Activated CD4-positive, alpha-beta T cell treated with anti-CD3 and anti-CD28 coated beads, Interleukin-2, amount 50 U/mL, for 1 hour (primary cell): ENCODE measurements at places on chromosomes 5 and 9.

DNA sequence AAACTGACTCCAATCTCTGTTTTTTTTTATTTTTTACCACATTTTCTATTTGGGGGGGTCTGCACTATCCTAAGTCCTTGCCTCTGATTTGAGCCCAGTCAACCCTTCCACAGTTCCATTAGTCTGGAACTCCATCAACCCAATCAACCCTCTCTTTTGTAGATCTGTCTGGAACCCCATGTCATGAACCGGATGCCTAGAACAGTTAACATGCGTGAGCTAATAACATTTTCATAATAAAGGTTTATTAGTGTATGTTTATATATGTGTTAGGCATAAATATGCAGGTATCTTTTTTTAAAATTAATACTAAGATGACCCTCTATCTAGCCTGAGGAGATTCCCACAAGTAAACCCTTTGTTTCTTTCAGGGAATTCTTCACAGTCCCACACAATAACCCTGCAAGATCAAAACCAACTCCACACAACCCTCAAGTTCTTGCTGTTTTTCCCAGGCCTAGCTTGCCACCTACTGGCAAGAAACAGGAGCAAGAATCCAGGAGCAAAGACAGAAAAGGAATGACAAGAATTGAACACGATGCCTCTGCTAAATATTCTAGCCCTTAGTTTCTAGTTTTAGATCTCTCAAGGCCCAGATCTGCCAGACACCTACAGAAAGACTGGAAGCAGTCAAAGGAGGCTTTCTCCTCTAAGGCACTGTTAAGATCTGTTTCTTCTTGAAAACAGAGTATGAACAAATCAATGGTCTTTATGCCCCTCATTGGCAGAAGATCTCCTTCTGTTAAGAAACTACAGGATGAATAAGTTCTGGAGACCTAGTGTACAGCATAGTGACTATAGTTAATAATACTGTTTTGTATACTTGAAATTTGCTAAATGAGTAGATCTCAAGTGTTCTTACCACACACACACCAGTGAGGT, 100.4 kb downstream of the TRIM36 start:
- no peak for DNase-seq

DNA sequence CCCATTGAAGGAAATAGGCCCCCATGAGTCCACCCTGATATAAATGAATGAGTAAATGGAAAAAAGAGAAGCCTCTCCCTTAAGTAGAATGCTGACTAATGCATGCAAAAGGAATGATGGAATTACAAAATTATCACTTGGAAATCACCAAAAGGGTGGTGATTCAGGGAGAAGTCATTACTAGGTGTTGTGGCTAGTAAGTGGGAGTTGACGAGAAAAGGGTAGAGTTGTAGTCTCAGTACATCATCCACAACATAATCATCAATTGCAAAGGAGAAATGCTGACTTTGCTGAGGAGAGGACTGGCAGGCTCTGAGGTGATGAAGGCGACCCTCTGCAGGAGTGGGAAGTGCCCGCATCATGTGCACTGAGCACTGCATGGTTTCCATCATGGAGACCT, 201.5 kb upstream of the S1PR3 start:
- DNase-seq = no peak

GRCh38 chr9:113879318-113879717, 3.2 kb downstream of the ZNF618 start:
- DNase-seq = no peak

DNA sequence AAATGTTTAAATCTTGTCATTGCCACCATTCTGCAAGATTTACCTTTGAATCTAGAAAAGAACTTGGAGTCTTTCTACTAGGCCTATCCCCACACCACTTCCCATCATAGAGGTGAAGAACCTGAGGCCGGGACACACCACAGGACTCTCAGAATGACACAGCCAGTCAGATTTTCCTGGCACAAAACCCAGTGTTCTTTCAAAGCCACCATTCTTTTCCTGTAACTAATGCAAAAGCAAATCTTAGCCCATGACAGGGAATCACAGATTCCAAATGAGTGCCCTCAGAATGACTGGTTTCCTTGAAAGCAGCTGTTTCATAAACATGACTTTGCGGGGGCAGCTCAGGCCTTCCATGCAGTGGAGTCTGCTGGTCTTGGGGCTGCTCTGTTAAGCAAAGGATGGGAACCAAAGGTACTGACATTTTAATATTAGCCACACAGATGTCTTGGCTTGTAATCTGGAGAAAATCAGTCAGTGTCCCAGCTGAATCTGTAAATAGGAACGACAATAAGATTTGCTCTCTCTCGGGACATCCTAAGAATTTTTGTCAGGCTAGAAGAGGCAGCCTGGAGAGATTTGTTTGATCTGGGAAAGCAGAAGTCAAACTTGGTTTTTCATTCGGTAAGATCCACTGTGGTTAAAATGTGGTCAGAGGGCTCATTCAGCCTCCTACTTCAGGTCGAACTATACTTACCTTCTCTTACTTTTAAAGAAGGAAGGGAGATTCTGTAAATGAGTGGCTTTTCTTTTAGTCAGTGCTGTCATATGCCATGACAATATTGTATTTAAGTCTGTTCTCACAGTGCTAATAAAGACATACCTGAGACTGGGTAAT, 115.1 kb downstream of the PALM2AKAP2 start:
- no peak for DNase-seq

GRCh38 chr5:167575330-167575729, 716.1 kb upstream of the WWC1 start:
- DNase-seq = no peak
